ENCODE measurements at places on chromosomes 11 and 22.
A peak's percentile ranks its signal among the peaks of the same experiment; 100 is the strongest.

GRCh38 chr22:34904486-34904885, 161.5 kb upstream of the ISX start:
- DNase-seq, result no peak

- no peak for DNase-seq
These were observed 251.4 kb downstream of the BLID start for GRCh38 chr11:121864660-121865059.

GRCh38 chr11:71209656-71210055, 42.7 kb downstream of the SHANK2 start:
- no peak for DNase-seq

- no peak for DNase-seq
These were observed 30.2 kb upstream of the FBXO3 start for GRCh38 chr11:33804471-33804870.

DNA sequence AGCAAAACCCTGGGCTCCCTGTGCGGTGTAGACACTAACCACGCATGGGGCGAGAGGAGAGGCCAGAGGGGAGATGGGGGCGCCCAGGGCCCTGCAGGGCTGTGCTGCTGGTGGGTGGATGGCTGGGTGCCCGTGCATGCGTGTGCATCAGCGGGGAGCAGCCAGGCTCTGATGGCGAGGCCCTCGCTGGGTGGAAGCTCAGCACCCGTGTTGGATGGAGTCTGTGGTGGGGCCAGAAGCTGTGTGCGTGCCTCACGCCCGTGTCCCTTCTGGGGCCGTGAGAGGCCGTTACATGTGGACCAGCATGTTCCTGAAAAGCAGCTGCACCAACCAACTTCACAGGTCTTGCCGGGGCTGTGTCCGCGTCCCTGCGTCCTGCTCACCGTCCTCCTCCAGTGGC, 33.4 kb downstream of the MUC6 start:
- no peak for DNase-seq

- no peak for DNase-seq
These were observed 642.9 kb downstream of the BRD1 start for GRCh38 chr22:49184736-49185135.

- DNase-seq, result no peak
These were observed 74.1 kb upstream of the WNT7B start for GRCh38 chr22:46050916-46051614.

GRCh38 chr11:109914809-109915653, 178.2 kb upstream of the ZC3H12C start:
- no peak for DNase-seq

DNA sequence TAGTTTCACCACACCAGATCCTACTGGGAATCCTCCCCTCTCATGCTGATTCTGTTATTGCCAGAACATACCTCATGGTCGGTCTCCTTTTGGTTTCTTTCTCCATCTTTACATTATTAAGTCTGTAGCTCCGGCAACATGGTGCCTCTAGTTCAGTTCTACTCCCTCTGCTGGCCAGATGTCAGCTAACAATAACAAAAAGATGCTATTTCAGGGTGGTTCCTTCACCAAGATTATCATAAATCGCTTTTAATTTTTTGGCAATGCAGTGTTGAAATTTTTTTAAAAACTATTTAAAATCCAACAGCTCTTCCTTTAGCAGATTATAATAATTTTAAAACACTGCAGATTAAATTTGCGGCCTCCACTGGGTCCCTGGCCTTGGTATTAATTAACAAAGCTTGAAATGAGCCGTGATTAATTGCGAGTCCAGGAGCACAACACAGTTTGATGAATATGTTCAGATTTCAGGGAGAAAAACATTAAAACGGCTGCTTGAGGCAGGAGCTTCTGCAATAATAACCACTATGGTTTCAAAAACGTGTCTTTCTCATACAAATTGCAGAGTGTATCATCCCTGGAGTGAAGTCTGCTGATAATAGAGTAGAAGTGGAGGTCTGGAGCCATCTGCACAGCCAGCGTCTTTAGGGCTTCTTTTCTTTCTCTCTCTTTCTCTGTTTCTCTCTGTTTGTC, 492.9 kb upstream of the KIRREL3 start:
- DNase-seq, result no peak

DNA sequence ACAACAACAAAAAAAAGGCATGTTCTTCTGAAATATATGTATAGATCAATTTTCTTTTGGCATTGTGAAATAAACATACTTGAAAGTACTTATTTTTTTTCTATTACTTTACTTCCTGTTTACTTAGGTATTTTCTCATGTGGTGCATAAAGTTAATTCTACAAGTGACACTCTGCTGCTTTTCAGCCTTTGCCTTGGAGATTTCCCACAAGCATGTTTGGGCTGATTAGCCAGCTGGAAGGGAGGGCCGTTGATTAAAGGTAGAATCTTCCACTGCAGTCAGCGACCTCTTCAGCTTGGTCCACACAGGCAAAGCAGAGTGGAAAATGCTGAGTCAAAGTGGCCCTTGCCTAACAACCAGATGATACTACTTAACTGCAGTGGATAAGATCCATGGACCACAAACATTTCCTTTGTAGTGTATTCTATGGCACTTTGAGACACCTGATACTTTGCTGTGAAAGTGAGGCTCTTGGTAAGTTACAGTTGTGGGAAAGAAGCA, 176.0 kb downstream of the ARHGAP42 start:
- peak; percentile 63 for DNase-seq

- DNase-seq, result no peak
These were observed 66.3 kb downstream of the ETS1 start for GRCh38 chr11:128520888-128521681.

DNA sequence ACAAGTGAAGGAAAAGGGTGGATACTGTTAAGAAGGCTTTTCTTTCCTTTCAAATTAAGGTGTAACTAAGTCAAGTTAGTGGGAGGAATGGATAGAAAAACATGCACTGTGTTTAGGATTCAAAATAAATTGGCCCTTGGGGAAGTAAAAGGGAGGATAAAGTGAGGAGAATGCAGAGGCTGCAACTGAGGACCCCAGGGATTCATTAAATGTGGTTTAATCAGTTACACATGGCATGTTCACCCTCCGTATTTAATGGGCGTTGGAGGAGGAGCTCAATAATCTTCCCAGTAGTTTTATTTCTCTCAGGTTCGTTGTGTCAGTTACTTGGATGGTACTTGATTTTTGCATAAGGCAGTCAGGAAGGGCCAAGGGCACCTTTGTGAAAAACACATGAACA, 966.3 kb downstream of the JRKL start:
- no peak for DNase-seq

DNA sequence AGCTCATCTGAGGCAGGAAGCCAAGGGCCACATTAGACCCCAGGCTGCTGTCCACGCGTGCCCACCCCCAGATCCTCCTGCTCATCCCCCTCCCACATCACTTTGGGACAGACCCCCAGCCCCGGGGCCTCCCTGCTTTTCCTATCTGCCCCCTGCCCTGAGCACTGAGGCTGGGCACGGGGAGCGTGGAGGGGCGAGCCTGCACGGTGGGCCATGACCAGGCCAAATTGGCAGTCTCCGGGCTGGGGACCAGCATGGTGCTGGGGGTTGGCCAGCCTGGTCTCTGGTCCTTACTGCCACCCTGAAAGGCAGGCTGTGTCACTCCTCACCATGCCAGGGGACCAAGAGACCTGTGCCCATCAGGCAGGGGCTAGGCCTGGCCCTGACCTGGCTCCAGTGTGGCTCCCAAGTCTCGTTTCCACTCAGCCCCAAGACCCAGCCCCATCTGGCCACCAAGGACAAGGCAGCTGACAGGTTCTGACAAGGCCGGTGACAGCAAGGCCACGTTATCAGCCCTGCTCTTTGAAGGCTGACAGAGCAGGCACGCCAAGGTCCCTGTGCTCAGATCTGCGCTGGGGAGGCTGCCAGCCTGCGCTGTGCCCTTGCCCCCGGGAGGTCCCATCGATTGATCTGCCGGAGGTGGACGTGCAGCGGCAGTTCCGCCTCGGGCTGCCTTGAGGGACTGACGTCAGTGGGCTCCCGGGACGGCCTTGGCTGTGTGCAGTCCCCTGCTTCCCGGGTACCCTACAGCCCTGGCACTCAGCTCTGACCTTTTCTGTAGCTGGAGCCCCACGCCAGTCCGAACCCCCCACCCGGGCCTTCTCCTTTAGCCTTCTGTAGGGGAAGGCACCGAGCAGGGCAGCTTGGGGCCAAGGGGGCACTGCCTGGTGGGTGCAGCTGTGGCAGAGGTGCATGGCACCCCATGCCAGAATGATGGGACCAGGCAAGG, 3.6 kb downstream of the TNNI2 start:
- no peak for DNase-seq

DNA sequence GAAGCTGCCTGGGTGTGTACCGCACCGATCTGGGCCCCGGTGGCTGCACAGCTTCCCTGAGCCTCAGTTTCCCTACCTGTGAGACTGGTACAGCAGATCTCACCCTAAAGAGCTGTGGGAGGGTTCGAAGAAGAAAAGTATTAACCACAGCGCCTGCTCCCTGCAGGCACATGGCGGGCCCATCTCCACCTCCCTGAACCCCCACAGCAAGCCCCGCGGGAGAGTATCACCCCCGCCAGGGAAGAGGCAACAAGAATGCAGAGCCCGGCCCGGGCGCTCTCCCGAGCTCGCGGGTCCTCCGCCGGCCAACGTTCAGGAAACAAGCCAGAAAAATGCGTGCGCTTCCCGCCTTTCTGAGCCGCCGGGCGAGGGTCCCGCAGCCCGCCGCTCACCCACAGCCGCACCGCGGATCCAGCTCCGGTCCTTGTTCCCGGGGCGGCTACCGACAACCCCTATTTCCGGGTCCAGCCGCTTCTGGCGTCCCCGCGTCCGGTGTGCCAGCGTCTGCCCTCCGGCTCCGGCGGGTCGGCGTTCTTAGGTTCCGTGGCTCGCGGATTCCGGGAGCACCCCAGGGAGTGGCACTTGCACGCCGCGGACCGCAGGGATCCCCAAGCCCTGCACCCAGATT, at the start of gene TOP3B:
TSS of gene TOP3B (minus strand) at position 450 of the 628 bp plus-strand sequence. CDS start 7,078 bp downstream, outside the sequence.
- peak; percentile 29 for DNase-seq
